Activated CD4-positive, alpha-beta T cell treated with anti-CD3 and anti-CD28 coated beads for 36 hours (primary cell): ENCODE measurements at places on chromosomes 1 and 21.
A peak's percentile ranks its signal among the peaks of the same experiment; 100 is the strongest.

GRCh38 chr1:163069655-163070277 lies 605 bp downstream of the RGS4 start:
- DNase-seq, result no peak

- DNase-seq, result peak; percentile 71
Observed at GRCh38 chr1:15352128-15352957, 57.3 kb upstream of the EFHD2 start.

GRCh38 chr1:14168326-14169063 lies 430.0 kb upstream of the KAZN start:
- no peak for DNase-seq

DNA sequence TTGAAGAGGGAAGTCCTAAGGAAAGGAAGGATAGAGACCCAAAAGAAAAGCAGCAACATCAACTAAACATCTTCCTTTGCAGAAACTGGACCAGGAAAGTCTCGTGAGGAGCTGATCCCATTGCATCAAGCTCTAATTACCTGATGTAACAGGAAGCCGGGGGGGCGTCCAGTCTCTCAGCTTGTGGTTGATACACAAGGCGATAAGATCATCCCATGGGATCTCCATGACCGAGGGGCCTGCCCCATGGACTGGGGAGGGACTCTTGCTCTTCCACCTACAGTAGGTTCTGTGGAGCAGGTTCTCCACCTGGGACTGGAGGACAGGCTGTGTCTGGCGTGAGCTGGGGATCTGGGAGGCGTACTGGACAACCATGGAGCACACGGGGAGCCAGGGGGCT lies 14.8 kb upstream of the LSS start:
- no peak for DNase-seq

GRCh38 chr1:59979666-59980065 lies 53.1 kb upstream of the CYP2J2 start:
- DNase-seq, result no peak

GRCh38 chr1:177171536-177172123 lies 872 bp downstream of the BRINP2 start:
- DNase-seq, result no peak
